ENCODE measurements at places on chromosomes 12 and 14. TPM values are rescaled to one million over a fixed set of nuclear protein-coding genes. Genes with fewer than 3 reads are reported as not detected.

- DNase-seq, result no peak
Observed at GRCh38 chr12:88957358-88957757, 377.1 kb upstream of the KITLG start.

Gene JDP2
- 1.6 TPM for total RNA-seq

Gene GLT8D2
- total RNA-seq, result not detected

- DNase-seq, result no peak
Observed at GRCh38 chr12:30420561-30420960, 275.1 kb downstream of the IPO8 start.

Gene KRT74
- not detected for total RNA-seq

Gene ORMDL2
- 43.4 TPM for total RNA-seq

- DNase-seq, result no peak
Observed at GRCh38 chr12:29882846-29883245, 99.1 kb upstream of the TMTC1 start.

Gene NFE2
- not detected for total RNA-seq

Gene CLEC4C
- not detected for total RNA-seq

GRCh38 chr12:84974155-84974815 lies 61.7 kb upstream of the SLC6A15 start:
- DNase-seq, result no peak

Gene PTGDR
- total RNA-seq, result 2.6 TPM

DNA sequence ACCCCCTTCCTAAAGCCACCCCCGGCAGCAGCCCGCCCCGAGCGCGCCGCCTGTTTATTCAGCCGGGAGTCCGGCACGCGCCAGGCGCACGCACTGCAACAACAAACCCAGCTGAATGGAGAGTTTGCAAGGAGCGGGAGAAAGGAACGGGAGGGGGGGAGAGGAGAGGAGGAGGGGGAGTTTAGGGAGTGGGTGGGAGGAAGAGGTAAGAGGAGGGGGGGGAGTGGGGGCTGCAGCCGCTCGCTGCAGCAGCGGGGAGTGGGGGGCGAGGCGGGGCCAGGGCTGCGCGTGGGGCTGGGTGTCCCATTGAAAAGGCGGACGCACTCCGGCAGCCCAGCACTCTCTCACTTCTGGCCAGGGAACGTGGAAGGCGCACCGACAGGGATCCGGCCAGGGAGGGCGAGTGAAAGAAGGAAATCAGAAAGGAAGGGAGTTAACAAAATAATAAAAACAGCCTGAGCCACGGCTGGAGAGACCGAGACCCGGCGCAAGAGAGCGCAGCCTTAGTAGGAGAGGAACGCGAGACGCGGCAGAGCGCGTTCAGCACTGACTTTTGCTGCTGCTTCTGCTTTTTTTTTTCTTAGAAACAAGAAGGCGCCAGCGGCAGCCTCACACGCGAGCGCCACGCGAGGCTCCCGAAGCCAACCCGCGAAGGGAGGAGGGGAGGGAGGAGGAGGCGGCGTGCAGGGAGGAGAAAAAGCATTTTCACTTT lies at the start of gene ASCL1:
Gene ASCL1 (plus strand): TSS at position 336 of the 712 bp plus-strand sequence. CDS start 571 bp downstream, outside the sequence.
- DNase-seq, result no peak

Gene OTX2
- total RNA-seq, result not detected

Gene HVCN1
- 20.3 TPM for total RNA-seq

Gene PMCH
- total RNA-seq, result not detected

Gene ADAM20
- 0.67 TPM for total RNA-seq

GRCh38 chr12:104865080-104865479 lies 93.0 kb downstream of the SLC41A2 start:
- DNase-seq, result no peak

- DNase-seq, result no peak
Observed at GRCh38 chr12:12046401-12046800, 24.3 kb upstream of the BCL2L14 start.

Gene PMEL
- not detected for total RNA-seq

Gene MUCL1
- not detected for total RNA-seq

- DNase-seq, result no peak
Observed at GRCh38 chr14:53948205-53948884, 8.3 kb downstream of the BMP4 start.

DNA sequence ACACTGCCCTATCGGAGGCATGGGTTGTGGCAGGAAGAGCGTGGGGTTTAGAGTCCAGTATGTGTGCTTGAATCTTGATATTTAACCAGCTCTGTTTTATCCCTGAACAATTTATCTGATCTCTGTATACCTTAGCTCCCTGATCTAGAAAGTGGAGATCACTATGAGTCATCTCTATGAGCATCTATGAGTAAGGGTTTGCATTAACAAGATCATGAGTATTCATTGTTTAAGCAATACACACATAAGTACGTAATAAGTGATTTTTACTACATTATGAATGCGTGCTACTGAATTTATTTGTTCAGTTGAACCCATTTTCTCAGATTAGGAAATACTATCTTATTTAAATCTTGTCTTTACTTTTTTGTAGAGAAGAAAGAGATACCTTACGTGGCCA lies 49.4 kb downstream of the GPATCH2L start:
- DNase-seq, result no peak

DNA sequence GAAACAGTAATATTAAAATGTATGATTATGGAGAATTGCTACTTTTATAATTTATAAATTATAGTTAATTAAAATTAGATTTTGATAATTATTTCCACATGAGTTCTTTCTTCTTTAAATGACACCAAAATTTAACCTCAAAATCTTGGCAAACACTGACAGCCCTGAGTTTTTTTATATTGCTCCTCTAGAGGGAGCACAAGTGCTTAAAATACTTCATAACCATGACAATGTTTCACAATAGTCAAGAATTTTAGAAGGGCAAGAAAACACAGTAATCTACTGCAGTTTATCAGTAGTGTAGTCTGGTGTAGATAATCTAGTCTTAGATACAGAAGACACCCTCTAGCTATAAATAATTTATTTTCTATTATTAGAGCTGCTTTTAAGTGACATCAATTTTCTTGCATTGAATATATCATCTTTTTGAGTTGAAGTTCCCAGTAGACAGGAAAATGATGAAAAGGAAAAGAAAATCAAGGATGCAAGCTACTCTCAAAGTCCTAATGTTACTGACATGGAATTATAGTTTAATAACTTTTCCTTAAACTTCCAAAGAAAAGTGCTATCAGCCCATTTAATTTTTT lies 14.3 kb upstream of the PTGER2 start:
- no peak for DNase-seq

DNA sequence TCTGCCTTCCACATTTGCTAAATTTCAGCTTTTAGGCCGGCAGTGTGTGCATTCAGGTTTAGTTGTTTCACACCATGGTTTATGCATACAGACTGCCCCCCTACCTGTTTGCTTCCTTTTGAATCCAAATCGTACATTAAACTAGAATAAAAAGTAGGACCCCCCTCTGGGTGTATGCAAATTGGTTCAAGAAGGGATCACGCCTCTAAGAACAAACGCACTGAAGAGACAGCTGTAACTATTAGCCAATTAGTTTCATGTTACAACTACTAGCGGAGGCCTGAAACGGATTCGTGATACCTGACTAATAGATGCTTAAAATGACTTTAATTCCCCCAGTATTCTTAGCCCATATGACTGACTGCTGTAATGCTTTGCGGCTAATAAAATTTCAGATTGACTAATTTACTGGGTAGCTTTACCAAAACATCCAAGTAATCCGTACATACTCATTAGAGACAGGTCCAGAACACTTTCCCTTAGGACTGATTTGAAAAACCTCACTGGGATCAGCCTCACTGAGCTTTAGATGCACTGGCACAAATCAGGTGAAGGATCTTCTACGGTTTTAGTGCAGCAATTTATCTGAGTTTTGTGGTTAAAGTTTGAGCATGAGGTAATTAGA lies 411.8 kb downstream of the NPAS3 start:
- no peak for DNase-seq

DNA sequence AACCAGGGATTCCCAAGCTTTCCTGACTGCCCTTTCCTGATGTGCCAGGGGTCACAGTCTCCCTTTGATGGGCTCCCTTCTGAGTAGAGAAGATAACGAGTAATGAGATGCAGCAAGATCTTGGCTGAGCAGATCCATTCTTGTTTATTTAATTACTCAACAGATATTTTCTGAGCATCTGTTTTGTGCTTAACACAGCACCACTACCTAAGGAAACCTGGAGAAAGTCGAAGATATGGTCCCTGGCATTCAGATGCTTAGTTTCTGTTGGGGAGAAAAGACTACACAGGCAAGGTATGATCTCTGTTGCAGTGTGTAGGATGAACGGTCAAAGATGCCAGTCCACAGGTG lies 3.9 kb downstream of the AJUBA start:
- DNase-seq, result no peak

Gene PLD4
- 0.06 TPM for total RNA-seq
